ENCODE measurements at places on chromosomes 3 and 15. TPM values are rescaled to one million over a fixed set of nuclear protein-coding genes. Genes with fewer than 3 reads are reported as not detected.

Gene KNG1
- total RNA-seq, result not detected

Gene CLDN11
- 430 TPM for total RNA-seq

Gene KBTBD12
- total RNA-seq, result not detected

Gene KIAA1143
- total RNA-seq, result 13.2 TPM

Gene ASB14
- total RNA-seq, result not detected

Gene CEMIP
- 538 TPM for total RNA-seq

Gene P2RY14
- total RNA-seq, result not detected

Gene TNFAIP8L3
- 14.4 TPM for total RNA-seq

Gene SELENOS
- total RNA-seq, result 58.1 TPM

Gene SIDT1
- not detected for total RNA-seq

Gene CPLX3
- not detected for total RNA-seq

Gene CAMKV
- total RNA-seq, result not detected

Gene C3orf85
- total RNA-seq, result not detected

Gene ZNF660
- 1.3 TPM for total RNA-seq

Gene CSTA
- total RNA-seq, result 6.2 TPM

Gene SPG11
- total RNA-seq, result 40.1 TPM

Gene RYK
- 59.5 TPM for total RNA-seq

Gene CD86
- total RNA-seq, result not detected
